Urinary bladder (tissue), 4 donors: ENCODE measurements at places on chromosomes 5 and 9. TPM values are rescaled to one million over a fixed set of nuclear protein-coding genes. Genes with fewer than 3 reads are reported as not detected.

DNA sequence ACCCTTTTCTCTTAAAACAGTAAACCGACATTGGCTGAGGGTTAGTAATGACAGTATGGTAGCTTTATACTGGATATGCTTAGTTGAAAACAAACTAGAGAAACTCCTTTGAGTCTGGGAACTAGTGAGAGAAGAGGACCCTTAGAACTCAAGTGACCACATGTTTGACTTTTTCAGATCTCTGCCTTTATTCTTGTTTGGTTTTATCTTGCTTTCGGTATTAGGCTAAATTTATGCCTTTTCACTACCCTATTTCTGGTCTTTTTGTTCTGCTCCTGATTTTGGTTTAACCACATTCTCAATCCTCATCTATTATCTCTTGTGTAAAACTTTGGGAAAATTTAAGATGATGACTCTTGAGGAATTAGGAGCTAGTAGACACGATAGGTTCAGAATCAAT lies 11.0 kb downstream of the SNAPC3 start:
- DNase-seq, result no peak

The SLC36A3 gene
- not detected for polyA plus RNA-seq

GRCh38 chr5:108259306-108259705 lies 122.6 kb downstream of the FBXL17 start:
- no peak for DNase-seq

The UNC13B gene
- polyA plus RNA-seq, result 11.8 TPM

GRCh38 chr5:59272809-59273427 lies 620.6 kb downstream of the PDE4D start:
- DNase-seq, result no peak
